Fibroblast of the conjunctiva (primary cell): ENCODE measurements at places on chromosomes 13 and 19.

DNA sequence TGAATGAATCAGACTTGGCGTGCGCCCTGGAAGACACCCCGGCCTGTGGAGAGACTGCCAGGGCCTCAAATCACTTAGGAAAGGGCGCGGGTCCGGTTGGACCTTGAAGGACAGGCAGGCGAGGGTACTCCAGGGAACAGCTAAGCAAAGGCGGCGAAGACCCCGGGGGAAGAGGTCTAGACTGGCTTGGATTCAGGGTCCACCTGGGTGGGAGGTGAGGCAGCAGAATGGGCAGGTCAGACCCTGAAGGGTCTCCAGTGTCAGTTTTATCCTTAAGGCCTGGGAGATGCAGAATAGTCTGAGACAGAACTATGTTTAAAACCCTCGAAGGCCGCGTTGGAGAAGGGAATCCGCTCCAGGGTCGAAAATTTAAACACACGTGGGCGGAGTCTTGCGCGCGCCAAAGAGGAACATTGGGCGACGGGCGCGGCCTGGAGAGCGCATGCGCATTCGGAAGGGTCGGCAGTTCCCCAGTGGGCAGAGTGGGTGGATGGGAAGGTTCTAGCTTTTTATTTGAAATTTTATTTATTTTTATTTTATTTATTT, 567 bp upstream of the SMG9 start:
- DNase-seq: peak; percentile 51

DNA sequence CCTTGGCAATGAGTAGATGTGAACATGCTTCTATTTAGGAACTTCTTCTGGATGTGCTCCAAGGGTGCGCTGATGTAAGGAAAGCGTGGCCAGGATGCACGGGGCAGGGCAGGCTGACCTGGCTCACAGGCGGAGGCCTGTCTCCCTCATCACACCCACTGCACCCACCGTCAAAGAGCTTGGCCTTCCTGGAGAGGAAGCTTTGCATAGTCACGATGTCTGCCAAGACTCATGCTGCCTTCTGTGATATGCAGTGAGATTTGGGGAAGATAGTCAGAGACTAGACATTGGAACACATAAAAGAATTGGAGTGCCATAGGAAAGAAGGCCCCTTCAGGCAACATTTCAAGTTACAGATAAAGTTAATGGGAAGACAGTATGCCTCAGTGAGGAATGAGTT, 82.0 kb downstream of the MYO16 start:
- no peak for DNase-seq

GRCh38 chr13:110756219-110756631, 42.7 kb downstream of the ING1 start:
- no peak for DNase-seq

GRCh38 chr13:113946409-113947181, 27.3 kb downstream of the C13orf46 start:
- no peak for DNase-seq

- no peak for DNase-seq
Observed at GRCh38 chr13:104678161-104678560, 1611.9 kb upstream of the SLC10A2 start.

- no peak for DNase-seq
Observed at GRCh38 chr19:2805991-2806649, 13.5 kb upstream of the ZNF554 start.

DNA sequence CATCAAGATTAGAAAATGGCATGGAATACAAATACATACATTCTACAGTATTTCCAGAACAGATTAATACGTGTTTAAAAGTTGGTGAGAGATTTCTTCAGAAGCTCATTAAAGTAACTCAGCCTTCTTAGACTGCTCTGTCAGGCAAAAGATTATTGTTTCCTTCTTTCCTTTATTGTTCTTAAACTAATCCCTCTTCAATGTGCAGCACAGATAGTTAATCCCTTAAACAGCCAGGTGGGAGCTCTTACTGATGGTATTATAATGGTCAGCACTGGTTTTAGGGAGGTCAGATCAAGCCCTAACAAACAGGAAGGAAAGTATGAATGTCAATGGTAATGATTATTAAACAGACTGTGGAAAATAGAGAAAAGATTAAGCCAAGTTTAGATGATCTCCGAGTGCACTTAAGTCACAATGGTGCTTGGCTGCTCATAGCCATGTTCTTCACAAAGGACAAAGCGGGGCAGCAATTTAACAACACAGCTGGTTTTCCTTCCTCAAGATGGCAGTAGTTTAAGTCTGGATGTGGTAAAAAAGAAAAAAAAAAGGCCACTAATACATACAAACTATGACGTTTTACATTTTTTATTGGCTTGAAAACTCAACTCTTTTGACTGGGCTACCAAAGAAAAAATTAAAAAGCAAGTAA, 992.6 kb downstream of the PCDH9 start:
- no peak for DNase-seq

DNA sequence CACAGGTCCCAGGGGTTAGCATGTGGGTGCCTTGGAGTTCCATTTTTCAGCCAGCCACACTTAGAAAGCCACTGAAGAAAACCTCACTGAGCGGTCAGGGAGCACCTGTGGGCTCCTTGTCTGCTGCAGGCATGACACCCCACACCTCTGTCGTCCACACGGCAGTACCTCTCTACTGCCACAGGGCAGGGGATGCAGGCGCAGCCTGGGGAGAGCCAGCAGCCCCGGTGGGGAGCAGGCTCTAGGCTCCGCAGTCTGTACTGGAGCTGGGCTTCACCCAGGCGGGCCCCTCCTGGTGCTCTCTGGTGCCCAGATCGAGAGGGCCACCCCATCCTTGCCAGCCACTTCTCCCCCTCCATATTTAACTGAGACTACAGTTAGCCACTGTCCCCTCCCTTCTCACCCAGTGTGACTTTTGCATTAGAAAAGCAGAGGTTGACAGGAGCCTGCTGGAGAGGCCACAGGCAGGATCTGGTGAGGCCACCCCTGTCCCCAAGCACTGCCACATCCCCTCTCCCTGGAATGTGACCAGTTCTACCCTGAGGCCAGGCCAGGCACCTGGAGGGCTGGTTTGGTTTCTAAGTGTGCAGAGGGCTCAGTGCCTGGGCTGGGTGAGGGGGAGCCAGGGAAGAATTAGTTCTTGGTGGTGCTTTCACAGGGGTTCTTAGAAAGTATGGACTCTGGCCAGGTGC, 104.4 kb downstream of the KDM4B start:
- no peak for DNase-seq

- no peak for DNase-seq
Observed at GRCh38 chr13:75869981-75870380, 233.9 kb downstream of the LMO7 start.

- DNase-seq: no peak
Observed at GRCh38 chr13:50917572-50917971, 8.0 kb downstream of the RNASEH2B start.

DNA sequence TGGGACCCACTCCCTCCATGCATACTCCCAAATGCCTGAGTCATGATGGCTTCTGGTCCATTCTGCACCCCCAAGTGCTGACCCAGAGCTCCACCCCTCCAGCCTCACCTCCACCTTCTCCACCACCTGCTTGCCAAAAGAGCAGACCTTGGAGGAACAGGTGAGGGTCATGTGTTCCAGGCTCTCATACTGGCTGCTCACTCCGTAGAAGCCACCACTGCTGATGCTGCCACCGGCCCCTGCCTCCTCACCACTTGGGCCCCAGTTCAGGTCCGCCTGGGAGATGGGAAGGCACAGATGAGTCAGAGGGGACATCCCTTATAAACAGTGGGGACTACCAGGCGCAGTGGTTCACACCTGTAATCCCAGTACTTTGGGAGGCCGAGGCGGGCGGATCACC, 7.9 kb downstream of the CD37 start:
- no peak for DNase-seq

GRCh38 chr19:1267477-1268225, 1.5 kb upstream of the CIRBP start:
- no peak for DNase-seq

DNA sequence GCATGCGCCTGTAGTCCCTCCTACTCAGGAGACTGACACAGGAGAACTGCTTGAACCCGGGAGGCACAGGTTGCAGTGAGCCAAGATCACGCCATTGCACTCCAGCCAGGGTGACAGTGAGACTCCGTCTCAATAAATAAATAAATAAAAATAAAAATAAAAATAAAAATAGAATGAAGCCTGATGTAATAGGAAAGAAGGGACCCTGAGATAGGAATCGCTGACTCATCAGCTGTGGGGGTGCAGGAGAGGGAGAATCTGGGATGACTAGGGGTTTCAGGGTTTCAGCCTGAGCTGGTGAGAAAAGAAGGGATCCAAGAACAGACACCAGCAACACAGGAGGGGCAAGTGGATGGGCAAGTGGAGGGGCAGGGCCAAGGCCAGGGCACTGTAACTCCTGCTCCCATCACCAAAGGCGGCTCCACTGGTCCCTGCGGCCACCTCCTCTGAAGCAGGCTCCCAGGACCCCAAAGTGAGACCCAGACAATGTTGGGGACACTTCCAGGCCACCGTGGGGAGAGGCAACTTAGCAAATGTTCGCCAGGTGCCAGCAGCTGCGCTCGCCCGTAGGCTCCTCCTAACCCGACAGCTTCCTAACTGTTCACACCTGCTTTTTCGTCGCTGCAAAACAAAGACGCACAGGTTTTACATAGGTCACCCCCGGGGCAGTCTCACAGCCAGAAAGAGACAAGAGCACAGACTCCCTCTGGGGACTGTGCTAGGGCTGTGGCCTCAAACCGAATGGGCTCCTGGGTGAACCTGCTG, 1.2 kb downstream of the HAUS8 start:
- DNase-seq: no peak

GRCh38 chr19:54902061-54902460, 3.9 kb upstream of the NCR1 start:
- DNase-seq: no peak

DNA sequence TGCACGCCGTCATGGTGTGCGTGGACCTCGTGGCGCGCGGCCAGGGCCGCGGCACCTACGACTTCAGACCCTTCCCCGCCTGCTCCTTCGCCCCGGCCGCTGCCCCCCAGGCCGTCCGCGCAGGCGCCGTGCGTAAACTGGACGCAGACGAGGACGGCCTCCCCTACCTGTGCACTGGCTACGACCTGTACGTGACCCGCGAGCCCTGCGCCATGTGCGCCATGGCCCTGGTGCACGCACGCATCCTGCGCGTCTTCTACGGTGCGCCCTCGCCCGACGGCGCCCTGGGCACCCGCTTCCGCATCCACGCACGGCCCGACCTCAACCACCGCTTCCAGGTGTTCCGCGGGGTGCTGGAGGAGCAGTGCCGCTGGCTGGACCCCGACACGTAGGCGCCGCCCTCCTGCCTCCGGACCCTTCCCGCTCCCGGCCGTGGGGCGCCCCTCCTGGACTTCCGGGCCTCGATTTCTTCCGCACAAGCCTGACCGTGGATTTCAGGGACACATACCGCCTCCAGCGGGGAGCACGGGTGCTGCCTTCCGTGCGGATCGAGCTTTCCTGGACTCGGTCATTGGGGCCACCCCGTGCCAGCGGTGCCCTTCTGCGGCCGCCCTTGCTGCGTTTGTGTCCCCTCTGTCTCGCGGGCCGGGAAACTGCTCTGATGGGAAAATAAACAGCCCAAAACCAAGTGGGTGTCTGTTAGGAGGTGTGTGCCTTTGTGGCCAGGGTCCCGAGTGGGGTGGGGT, 7.7 kb downstream of the ADAT3 start:
- no peak for DNase-seq

- DNase-seq: no peak
Observed at GRCh38 chr13:97120976-97121375, 101.2 kb upstream of the MBNL2 start.

GRCh38 chr19:30169196-30169900, 202.8 kb upstream of the ZNF536 start:
- no peak for DNase-seq

GRCh38 chr19:41027273-41027967, 36.3 kb downstream of the CYP2B6 start:
- no peak for DNase-seq

- DNase-seq: no peak
Observed at GRCh38 chr13:41562541-41563178, 105.3 kb downstream of the RGCC start.
